ENCODE measurements at places on chromosomes 11 and 22.

- no peak for DNase-seq
These were observed 7.8 kb upstream of the KDM2A start for GRCh38 chr11:67111261-67111660.

- no peak for DNase-seq
These were observed 15.9 kb upstream of the NFRKB start for GRCh38 chr11:129911298-129911697.

GRCh38 chr11:63793161-63793560, 20.1 kb upstream of the SPINDOC start:
- DNase-seq = no peak

DNA sequence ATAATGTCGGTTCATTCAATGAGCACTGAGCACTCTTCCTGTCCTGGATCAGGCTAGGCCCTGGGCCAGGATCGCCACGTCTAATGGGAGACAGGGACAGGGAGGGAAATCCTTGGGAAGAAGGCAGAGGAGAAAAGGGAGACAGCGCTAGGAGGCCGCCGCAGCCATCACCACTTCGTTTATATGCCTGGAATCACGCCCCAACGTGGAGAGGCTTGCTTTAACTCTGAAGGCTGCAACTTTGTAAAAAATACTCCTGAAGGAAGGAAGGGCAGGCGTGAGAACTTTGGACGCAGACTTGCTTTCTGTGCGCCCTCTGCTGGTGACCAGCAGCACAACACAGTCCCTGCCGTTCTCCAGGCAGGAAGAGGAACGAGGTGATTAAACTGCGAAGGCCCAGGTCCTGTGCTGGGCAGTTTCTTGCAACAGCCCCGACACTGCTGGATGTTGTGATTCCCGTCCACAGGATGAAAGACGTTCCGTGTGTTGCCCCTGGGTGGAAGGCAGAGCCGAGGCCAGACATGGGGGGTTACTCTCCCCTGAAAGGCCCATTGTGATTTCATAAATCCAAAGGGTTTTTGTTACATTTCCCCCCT, 22.1 kb downstream of the RIBC2 start:
- DNase-seq = peak; percentile 49
